ENCODE measurements at places on chromosomes 16 and 17. TPM values are rescaled to one million over a fixed set of nuclear protein-coding genes. Genes with fewer than 3 reads are reported as not detected.

Gene BAIAP3
- total RNA-seq: 12.2 TPM

Gene TMEM88
- 21.1 TPM for total RNA-seq

Gene MAFG
- 12.2 TPM for total RNA-seq

Gene C1QTNF8
- not detected for total RNA-seq

Gene ARL17B
- total RNA-seq: 16.9 TPM

Gene CORO6
- total RNA-seq: 21.8 TPM

Gene TBC1D28
- not detected for total RNA-seq

Gene CDR2L
- total RNA-seq: 8.2 TPM

Gene SEC14L5
- total RNA-seq: 0.82 TPM

Gene RGS11
- 4.9 TPM for total RNA-seq

Gene TMC5
- 1.1 TPM for total RNA-seq

Gene APPBP2
- 47.0 TPM for total RNA-seq
